Iris pigment epithelial cell (primary cell): ENCODE measurements at places on chromosomes 7 and 10.

GRCh38 chr7:92590711-92591310 is 621 bp upstream of the FAM133B start:
- DNase-seq: no peak

- no peak for DNase-seq
These were observed 11.6 kb downstream of the AOC1 start for GRCh38 chr7:150863946-150864345.

DNA sequence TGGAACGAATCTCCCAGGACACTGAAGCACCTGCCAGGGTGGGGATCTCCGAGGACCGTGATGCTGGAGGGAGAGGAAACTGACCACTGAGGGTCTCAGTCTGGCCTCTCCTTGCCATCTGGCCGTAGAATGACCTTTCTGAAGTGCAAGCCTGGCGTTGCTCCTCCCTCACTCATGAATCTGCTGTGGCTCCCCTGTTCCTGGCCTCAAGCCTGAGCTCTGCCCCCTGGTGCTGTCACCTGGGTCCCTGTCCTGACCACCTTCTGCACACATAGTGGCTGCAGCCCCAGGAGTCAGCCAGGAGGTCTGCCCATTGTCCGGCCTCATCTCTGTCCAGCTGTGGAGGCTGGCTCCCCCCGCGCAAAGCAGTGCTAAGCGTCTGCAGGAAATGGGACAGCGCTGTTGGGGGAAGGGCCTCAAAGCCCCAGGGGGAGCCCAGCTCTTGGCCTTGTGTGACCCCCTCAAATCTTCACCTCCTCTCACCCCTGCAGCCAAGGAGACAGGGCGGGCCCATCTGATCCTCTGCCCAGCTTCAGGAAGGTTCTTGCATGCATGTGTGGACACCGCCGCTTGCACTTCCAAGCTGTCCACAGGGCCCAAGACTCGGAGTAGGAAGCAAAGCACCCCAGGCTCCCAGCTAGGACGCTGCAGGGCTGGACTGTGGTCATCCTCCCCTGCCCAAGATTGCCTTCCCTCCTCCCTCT is 65.7 kb downstream of the MYL10 start:
- no peak for DNase-seq

DNA sequence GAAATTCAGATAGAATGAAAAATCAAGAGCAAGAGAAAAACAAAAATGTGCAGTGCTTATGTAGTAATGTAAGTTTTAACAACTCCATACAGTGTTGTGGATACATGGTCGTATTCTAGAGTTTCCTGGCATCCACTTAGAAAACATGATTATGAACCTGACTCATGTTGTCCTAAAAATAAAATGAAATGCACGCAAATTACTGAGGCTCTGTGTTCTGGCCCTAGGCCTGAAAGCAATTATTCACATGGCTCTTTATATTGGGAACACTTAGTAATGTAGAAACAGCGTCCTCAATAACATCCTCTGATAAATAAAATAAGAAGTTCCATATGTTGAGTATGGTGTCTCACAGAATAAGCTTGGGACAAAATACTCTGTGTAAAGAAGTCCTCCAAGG is 200.2 kb upstream of the SEMA3E start:
- no peak for DNase-seq

- no peak for DNase-seq
These were observed 76.2 kb downstream of the SLIT1 start for GRCh38 chr10:97109547-97109946.

DNA sequence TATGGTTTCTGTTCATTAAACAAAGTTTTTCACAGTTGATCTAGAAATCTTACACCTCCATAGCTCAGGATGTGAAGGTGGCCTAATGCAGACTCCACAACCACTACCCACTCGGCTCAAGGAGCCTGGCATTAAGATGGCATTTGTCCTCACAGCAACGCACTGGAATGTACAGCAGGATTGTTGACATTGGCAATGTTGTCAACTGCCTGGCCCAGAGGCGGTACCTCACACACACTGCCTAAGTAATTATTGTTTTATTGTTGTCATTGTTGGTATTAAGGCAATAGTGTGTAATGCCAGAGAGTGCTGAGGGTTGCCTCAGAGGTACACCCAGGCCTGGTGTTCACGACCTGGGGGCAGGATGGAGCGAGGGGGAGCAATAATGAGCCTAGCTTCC is 38.3 kb downstream of the LRRC18 start:
- no peak for DNase-seq

- DNase-seq: no peak
These were observed 47.8 kb upstream of the FRMD4A start for GRCh38 chr10:14378387-14378960.

DNA sequence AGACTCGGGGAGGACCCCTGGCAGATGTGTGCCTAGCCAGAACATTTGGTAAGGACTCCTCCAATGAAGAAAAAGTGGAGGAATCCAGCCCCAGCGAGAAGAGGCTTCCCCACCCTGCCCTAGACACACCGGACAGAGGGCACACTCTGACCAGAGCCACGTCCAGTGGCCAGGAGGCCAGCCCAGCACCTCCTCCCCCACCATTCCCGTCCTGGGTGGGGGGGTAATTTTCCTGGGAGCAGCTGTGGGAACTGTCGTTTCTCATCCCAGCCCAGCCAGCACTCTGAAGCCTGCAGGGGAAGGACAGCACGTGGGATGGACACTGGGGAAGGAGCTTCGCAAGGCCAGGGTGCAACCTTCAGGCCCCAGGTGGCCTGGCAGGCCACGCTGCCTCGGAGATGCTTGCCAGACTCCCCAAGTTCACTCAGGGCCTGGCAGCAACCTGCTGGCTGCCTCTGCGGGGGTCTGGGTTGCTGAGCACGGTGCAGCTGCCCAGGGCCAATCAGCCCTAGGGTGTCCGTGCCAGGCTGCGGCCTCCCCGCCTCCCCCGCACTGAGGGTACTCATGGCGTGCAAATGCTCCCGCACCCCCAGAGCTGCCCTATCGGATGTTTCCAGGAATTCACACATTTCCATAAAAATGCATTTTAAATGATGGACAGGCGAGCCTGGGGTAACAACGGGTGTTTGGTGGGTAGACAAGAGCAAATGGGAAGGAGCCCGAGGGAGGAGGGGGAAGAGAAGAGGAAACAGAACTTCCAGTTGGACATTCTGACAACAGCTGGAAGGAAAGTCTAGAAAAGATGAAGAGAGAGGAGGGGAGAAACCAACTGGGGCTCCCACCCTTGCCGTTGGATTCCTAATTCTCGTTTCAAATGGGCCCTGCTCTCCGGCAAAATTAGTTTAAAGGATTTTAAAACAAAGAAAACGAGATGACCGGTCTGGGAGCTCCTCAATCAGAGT is 1.9 kb upstream of the EN2 start:
- no peak for DNase-seq

GRCh38 chr10:80700252-80700651 is 162.6 kb downstream of the SH2D4B start:
- DNase-seq: no peak

DNA sequence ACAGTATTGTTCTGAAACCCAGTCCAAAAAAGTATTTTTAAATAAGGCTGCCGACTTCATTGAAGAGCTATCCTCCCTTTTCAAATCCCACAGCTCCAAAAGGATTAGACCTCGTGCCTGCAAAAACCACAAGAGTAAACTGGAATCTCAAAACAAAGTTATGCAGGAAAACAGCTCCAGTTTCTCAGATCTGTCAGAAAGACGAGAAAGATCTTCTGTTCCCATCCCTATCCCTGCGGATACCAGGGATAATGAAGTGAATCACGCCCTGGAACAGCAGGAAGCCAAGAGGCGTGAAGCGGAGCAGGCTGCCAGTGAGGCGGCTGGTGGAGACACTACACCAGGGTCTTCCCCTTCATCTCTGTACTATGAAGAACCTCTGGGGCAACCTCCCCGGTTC is 12.6 kb downstream of the MYPN start:
- DNase-seq: no peak

DNA sequence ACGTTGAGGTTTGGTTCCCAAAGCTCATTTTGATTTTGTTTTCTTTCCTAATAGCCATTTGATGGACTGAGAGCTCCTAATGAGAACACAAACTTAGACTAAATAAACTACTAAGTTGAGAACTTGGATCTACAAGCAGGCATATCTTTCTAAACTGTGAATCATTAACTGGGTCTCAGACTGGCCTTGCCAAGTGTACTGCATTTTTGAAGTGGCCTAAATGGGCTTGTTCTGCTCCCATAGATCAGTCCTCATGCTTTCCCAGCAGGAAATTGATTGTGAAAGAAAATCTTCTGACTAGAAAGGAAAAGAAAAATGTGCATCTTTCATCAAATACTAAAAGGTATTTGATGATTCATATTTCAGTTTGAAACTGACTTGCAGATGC is 46.7 kb upstream of the RBM33 start:
- peak; percentile 24 for DNase-seq

GRCh38 chr7:108327353-108327752 is 128.9 kb downstream of the NRCAM start:
- DNase-seq: no peak

- DNase-seq: peak; percentile 58
These were observed 241.3 kb downstream of the FANK1 start for GRCh38 chr10:126137562-126138221.

DNA sequence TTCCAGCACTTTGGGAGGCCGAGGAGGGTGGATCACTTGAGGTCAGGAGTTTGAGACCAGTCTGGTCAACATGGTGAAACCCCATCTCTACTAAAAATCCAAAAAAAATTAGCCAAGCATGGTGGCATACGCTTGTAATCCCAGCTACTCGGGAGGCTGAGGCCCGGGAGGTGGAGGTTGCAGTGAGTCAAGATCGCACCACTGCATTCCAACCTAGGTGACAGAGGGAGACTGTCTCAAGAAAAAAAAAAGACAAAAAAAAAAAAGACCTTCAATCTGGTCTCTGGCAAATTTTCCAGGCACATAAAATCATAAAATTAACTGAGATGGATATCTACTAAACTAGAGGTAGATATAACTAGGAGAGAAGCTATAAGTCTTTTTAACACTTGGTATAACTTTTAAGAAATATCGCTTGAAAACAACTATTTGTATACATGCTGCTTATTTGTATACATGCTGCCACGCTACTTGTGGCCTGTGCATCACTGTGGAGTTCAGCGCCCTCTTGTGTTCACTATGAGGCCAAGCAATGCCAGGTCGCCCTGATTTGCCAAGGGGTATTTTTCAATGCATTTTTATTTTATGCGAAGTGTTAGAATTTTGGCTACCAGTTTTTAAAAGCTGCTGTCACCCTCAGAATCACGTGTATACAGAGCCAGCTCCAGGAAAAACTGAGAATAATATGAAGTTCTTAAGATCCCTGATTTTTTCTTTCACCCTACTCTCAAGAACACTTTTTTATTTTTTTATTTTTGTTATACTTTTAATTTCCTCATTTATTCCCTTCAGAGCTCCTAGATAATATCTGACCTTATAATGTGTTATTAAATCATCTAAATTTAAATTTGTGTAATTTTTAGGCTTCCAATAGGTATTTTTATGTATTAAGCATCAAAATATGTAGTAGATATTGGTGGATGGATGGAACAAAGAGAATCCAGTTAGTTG is 26.7 kb downstream of the CYCS start:
- DNase-seq: peak; percentile 71

GRCh38 chr7:149610441-149611011 is 112.9 kb upstream of the ZNF746 start:
- DNase-seq: no peak

DNA sequence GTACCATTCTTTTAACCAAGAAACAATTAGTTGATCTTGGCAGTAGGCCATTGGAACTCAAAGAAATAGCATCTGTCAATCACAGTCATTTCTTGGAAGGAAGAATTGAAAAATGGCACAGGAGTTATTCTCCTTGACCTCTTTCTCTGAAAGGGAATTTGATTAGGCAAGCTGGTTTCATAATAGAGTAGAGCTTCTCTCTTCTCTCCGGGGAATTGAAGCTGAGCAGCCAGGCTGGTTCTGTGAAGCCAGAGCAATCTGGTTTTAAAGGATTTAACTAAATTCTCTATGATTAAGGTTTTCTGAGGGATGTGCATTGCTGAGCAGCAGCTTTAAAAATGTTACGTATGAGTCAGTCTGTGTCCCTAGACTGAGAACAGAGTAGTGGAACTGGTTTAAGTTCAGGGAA is 70.2 kb downstream of the AHCYL2 start:
- DNase-seq: peak; percentile 84

GRCh38 chr10:23293145-23293724 is 51.4 kb downstream of the C10orf67 start:
- DNase-seq: peak; percentile 30

DNA sequence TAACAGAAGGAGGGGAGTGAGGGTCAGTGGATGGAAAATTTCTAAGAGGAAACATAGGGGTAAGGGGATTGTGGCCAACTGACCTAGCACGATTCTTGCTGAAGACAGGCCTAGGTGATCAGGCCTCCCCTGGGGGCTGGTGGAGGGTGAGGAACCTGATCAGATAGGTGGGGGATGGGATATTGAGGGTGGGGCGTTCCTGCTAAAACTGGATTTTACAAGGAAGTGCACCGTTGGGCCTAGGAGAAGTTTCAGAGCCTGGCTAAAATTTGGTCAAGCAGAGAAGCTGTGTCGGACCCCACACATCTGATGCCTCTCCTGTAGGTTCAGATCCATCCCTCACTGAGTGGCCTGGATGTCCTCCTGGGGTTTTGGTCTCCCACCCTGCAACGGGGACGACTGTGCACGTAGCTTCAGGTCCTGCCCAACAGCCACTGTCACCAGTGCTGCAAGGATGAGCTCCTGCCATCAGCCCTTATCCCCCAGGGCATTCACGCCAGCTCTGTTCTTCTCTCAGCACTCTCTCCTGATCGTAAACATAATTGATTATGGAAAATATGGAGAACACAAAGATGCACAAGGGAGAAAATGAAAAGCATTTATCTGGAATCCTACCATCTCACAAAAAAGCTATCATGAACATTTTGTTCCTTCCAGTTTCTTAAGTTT is 89.9 kb downstream of the ADCY1 start:
- no peak for DNase-seq

DNA sequence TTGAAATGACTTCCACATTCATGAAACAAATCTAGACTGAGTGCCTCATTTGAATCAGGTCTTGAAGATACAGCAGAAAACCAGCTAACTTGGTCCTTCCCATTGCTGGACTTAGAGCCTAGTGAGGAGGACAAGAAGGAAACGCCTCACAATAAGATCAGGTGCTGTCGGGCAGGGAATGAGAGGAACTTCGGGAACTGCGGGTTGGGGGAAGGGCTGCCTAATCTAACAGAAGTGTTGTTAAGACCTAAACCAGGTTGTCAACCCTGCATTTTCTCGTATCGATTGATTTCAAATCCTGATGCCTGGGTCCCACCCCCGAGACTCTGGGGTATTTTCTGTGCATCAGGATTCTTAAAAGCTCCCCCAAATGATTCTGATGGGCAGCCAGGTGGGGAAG is 26.3 kb downstream of the MACROH2A2 start:
- no peak for DNase-seq

DNA sequence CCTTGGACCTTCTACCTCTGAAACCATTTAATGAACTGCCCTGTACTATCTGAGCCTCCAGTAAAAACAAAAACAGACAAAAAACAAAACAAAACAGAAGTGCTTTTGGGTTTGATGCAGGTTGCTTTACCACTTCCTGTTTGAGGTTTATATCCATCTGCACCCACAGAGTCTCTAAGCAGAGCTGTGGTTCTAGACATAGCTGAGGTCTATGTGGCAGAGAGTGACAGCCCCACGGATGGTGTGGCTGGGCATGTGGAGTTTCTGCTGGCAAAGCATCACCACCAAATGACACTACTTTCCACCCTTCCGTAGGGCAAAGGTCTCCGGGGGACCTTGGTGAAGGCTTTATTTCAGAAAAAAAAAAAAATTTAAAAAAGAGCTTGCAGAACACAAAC is 754.2 kb downstream of the GRID1 start:
- no peak for DNase-seq
